GM04503 (cell line): ENCODE measurements at places on chromosomes 12 and 14.

DNA sequence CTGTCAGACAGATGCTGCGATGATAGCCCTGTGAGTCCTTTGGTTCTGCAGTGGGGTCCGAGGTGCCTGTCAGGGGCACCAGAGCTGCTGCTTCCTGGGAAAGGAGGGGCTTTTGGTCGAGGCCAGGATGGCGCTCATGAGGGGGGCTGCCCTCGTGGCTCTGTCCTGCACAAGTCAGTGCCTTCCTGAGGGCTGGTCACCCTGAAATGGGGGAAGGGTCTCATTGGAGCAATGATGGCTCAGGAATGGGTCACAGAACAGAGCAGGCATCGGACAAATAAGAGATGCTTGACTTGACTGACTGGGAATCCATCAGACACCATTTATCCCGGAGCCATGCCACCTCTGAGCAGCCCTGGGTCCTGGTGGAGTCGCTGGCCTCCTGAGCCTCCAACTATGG lies 121.9 kb downstream of the ADGRD1 start:
- no peak for DNase-seq

DNA sequence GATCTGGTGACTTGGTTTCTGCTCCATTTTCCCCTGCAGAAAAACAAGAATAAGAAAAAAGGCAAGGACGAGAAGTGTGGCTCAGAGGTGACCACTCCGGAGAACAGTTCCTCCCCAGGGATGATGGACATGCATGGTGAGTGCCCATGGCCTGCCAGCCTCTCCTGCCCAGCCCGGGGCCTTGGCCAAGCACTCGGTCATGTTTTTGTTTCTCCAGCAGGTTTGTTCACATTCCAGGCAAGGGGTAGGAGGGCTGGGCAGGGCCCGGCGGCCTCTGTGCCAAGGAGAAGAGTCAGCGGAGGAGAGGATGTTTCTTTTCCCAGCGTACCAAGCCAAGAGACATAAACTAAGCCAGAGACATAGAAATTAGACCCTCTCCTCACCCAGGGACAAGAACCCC lies 13.6 kb downstream of the BCL7A start:
- DNase-seq = no peak

- no peak for DNase-seq
Measured at GRCh38 chr12:50149311-50149710, 17.9 kb downstream of the CERS5 start.

- DNase-seq = no peak
Measured at GRCh38 chr14:89652352-89652751, 235.3 kb upstream of the FOXN3 start.

DNA sequence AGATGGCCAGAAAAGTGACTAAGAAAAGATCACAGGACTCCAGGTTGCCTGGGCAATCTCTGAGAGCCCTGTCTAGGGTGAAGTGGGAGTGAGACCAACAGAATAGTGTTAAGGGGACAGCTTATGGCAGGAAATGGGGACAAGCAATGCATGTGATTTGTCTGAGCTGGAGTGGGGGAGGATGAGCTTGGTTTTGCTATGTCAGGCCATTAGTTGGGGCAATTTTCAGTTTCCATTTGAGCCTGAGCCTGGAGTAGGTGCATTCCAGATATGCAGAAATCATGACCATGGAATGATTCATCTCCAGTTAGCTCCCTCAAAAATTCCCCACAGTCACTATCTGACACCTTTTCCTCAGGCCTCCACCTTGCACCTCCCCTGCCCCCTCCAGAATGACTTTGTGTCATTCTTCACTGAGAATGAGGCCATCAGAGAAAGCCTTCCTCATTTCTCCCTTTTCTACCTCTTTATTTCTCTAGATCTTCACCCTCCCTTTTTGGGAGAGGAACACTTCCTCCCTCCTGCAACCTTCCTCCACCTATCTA lies 150.9 kb upstream of the PLEKHG7 start:
- DNase-seq = no peak

GRCh38 chr14:100889641-100890040 lies 13.9 kb downstream of the RTL1 start:
- no peak for DNase-seq

- no peak for DNase-seq
Measured at GRCh38 chr14:65159281-65160062, 57.2 kb upstream of the MAX start.

- no peak for DNase-seq
Measured at GRCh38 chr14:90294872-90295271, 36.9 kb downstream of the NRDE2 start.

- no peak for DNase-seq
Measured at GRCh38 chr12:122882908-122883558, 12.9 kb downstream of the VPS37B start.

GRCh38 chr12:15575671-15576541 lies 213.3 kb downstream of the EPS8 start:
- DNase-seq = no peak

GRCh38 chr14:29166507-29166906 lies 399.9 kb downstream of the FOXG1 start:
- no peak for DNase-seq

DNA sequence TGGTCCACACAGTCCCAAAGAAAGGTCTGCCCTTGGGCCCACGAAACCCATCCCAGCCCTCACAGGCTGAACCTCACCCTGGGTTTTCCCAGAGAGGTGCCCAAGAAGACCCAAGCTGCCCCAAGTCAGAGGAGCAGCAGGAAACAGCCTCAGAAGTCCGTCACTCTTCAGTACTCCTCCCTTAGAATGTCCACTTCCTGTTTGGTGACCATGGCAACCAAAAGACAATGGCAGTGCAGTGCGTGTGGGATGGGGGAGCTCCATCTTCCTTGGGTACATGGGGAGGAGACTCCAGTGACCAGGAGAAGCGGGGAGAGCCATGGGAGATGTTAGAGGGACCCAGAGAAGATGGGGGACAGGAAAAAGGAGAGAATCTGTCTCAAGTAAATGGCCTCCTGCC lies 11.3 kb downstream of the SELPLG start:
- no peak for DNase-seq

DNA sequence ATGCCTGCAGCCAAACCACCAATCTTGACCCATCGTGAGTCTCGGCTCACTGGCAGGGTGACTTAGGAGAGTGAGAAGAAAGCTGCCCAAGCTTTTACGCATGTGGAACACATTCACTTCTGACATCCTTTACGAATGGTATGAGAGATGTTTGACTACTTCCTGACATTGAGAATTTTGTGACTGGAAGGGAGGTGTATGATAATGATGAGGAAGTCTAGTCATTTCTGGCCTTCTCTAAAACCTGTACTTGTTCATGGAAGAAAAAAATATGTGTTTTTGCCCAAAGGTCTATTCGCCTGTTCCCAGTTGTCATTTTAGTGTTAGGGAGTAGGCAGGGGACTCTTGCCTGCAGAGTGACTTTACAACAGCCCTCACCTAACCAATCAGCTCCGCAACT lies 227.2 kb upstream of the ATP2B1 start:
- DNase-seq = no peak

DNA sequence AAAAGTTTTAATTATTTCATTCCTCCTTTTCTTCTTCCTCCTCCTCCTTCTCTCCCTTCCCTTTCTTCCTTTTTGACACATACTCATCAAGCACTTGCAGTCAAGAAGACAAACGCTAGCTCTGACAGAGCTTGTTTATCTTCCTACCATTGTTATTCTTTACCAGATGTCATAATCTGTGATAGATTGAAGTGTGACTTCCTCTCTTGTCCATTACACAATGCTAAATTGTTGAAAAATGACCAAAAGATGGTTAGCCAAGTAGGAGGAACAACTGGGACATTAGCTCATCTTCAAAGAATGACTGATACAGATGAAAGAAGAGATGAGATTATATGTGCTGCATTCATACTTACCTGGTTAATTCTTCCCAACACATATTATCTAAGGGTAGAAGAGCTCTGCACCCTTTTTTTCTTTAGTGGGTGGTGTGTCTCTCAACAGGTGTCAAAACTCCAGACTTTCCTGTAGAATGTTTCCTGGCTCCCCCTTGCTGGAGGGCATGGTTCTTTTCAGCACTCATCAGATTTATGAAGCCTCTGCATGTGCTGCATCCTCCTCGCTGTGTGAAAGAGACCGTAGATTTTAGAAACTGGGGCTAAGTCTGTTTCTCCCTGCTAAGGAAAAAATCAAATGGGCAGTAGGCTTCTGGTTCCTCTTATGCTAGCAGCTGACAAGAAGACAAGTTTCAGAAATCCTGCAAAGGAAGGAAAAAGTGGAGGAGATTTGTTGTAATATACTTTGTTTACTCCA lies 147.1 kb downstream of the TMX1 start:
- no peak for DNase-seq

- DNase-seq = no peak
Measured at GRCh38 chr14:41299924-41300323, 306.8 kb upstream of the LRFN5 start.

GRCh38 chr12:59742841-59743240 lies 147.0 kb downstream of the SLC16A7 start:
- peak; percentile 40 for DNase-seq

- DNase-seq = no peak
Measured at GRCh38 chr12:132789099-132789471, 27.5 kb upstream of the ANKLE2 start.

DNA sequence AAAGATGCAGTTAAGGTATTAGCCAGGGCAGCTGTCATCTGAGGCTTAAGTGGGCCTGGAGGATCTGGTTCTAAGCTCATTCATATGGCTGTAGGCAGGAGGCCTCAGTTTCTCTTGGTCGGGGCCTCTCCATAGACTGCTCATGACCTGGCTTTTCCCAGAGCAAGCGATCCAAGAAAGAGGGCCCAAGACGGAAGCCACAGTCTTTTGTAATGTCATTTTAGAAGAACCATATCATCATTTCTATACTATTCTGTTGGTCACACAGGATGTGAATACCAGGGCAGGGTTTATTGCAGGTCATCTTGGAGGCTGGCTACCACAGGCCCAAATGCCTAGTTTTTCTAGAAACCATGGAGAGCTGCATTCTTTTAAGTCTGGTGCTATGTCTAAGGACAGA lies 47.7 kb downstream of the GNG2 start:
- DNase-seq = no peak

DNA sequence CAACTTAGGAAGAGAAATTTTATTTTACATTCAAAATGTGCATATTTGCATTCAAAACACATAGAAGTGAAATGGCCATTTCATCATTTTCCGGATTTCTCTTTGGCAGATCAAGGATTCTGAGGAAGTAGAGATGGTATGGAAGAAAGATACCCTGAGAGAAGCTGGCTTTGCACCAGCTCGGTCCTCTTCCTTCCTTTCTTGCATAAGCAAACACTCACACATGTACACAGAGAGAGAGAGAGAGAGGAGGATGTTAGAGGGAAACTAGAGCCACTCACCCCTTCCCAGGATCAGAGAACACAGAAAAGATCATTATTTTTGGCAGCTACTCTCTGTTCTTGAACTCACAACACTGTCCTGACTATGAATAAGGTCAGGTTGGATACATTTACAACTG lies 15.6 kb upstream of the PLEKHD1 start:
- DNase-seq = no peak

DNA sequence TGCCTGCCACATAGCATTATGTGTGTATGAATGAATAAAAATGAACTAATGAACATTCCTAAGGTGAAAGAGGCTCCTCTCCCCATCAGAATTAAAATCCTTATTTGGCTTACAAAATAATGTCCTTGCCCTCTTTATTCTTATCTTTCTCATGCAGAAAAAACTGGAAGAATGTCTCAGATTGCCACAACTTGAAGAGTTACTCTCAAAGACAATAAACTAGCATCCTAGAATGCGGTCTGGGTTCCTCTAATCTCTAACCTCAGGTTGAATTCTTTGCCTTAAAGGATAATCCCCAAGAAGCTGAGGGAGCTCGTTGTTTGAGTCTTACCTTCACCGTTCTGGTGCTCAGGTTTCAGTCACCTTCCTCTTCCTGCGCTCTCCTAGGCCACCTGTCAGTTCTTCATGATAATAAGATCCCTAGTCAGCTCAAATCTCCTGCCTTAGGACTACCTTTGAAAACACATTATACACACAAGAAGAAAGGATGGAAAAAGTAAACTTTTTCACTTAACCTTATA lies 147.1 kb downstream of the PHLDA1 start:
- no peak for DNase-seq

DNA sequence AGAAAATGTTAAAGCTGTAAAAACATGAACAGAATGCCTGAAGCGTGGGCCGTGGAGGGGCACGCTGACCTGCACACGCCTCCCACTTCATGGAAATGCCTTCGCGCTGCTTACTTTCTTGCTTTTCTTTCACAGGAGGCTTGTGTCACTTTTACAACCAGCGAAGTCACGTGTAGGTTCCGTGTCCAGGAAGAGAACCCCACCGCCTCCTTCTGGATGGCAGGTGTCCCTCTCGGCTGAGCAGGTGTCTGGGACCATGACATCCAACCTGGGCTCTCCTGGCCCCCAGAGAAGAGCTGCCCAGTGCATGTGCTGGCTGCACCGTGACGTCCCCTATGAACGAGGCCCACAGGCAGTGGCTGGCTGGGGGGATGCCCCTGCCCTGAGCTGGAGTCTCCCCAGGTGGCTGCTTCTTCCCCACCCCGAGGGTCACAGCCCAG lies 345.0 kb upstream of the SFSWAP start:
- DNase-seq = no peak

DNA sequence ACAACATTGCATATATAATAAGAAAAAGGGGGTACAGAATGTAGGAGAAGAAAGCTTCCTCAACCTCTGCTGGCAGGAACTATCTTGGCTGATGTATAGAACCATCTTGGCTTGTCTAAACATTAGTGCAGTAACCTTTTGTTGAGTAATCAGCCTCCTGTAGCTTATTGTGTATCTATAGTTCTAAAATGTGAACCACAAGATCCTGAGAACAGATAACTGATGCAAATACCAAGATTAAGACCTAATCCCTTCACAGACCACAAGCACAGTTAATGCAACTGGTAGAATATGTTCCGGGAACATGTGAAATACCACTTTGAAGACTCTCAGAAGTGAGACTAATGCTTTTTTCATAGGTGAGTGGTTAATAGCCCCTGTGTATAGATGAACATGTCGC lies 50.7 kb upstream of the KCNC2 start:
- no peak for DNase-seq

- DNase-seq = no peak
Measured at GRCh38 chr14:46433381-46433780, 218.2 kb downstream of the RPL10L start.

DNA sequence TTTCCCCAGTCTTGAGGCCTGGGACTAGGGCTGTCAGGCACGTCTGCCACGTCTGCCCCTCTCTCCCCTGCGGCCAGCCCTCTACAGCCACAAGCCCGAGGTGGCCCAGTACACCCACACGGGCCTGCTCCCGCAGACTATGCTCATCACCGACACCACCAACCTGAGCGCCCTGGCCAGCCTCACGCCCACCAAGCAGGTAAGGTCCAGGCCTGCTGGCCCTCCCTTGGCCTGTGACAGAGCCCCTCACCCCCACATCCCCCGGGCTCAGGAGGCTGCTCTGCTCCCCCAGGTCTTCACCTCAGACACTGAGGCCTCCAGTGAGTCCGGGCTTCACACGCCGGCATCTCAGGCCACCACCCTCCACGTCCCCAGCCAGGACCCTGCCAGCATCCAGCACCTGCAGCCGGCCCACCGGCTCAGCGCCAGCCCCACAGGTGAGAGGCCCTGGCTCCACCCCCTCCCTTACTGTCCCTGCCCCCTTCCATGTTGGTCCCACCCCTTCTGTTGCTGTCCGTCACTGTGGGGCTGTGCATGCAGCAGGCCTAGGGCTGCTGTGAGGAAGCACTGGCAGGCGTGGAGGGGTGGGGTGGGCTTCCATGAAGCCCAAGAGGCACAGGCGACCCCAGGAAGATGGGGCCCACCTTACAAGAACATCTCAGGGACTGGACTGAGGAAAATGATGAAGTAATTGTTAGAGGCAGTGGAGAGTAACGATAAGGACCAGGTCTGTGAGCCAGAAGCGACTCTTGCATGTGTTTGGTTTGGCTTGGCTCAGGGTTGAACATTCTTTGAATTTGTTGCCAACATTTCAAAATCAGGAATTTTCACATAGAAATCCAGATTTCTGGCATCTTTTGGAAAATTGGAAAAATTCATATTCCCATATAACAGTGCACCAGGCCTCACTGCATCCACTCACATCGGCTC lies 16.8 kb downstream of the C12orf43 start:
- DNase-seq = no peak
